Fibroblast of skin of back (primary cell): ENCODE measurements at places on chromosomes 2 and 18.

- no peak for DNase-seq
Measured at GRCh38 chr2:240646176-240646899, 21.1 kb downstream of the GPR35 start.

GRCh38 chr2:43397411-43397810 lies 171.0 kb upstream of the ZFP36L2 start:
- DNase-seq: no peak

GRCh38 chr2:66872081-66872985 lies 437.4 kb downstream of the MEIS1 start:
- peak; percentile 76 for DNase-seq

DNA sequence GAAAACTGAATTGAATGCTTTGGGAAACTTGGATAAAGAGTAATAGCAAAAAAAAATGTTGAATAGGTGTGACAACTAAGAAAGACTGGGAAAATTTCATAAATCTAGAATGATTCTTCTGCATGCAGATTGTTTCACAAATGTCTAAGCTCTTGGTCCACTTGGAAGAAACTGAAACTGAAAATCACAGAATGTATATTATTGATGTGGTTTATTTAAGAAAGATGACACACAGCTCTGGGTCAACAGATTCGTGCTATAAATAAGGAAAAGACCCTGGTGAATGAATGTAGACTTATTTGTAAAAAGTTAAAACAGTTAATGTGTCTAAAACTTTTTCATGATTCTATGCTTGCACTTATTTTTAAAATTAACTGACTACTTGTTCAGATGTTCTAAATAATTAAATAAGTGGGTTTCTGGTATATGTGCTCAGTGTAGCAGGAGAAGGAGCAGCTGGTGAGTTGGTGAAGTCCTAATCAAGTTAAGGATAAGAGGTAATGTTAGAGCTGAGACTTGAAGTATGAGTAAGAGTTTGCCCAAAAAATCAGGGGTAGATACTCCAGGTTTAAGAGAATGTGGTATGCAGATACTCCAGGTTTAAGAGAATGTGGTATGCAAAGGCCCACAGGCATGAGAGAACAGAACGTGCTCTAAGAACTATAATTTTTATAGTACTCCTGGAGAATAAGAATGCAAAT lies 24.5 kb downstream of the UGP2 start:
- DNase-seq: no peak

DNA sequence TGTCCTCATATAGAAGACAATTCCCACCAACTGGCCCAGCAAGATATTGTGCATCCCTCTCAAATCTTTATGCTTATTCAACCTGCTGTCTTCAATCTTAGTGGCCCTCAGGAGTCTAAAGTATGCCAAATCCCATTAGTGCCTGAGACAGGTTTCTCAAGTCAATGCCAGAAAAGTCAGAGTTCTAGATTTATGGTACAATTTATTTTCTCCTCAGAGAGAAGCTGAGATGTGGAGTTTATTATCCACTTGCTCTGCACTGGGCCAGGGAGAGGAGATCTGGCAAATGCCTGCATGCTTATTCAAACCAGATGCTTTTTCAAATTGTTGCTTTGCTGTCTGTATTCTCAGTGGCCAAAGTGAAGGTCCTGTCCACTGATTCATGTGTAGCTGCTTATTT lies 825.2 kb downstream of the METTL4 start:
- DNase-seq: no peak

DNA sequence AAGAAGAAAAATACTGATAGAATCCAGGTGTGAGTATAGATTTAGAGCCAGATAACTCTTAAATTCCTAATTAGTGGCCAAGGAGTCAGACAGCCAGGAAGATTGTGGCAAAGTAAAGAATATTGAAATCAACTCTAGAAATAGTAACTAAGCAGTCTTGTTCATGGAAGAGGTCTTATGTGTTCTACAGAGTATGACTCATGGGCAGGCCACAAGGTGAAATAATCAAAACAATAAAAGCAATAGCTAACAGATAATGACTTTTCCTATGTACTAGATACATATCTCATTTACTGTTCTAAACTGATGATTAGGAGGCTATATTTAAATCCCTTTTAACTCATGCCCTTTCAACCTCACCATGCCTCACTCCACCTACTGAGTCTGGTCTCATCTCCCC lies 227.4 kb upstream of the COL3A1 start:
- DNase-seq: no peak

DNA sequence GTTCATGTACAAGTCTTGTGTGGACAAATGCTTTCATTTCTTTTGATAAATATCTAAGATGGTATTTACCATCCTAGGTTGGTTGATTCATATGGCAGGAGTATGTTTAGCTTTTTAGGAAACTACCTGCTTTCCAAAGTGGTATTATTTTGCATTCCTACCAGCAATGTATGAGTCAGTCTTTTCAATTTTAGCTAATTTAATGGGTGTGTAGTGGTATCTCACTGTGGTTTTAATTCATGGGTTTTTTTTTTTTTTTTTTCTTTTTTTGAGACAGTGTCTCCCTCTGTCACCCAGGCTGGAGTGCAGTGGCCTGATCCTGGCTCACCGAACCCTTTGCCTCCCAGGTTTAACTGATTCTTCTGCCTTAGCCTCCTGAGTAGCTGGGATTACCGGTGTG lies 4.2 kb downstream of the ZNF512 start:
- DNase-seq: no peak

DNA sequence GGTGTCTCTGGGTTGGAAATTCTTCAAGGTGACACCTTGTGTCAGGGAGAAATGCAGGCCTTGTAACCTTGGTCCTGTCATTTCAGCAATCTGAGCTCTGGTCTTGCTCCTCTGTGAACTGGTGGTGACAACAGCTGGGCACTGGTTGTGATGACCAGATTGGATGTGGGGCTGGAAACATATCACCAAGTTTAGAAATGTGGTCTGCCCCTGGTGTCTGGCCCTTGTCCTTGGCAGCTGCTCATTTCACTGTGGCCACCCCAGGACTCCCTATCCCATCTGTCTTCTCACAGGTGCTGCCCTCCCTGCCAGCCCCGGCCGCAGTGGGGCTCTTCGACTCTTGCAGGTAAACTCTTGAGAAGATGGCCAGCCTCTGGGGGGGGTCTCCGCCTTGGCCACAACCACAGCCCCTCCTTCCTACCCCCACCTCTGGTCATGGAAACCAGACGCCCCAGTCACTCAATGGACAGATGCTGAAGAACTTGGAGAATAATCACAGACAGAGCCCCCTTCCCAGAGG lies 20.7 kb downstream of the SIX3 start:
- no peak for DNase-seq

DNA sequence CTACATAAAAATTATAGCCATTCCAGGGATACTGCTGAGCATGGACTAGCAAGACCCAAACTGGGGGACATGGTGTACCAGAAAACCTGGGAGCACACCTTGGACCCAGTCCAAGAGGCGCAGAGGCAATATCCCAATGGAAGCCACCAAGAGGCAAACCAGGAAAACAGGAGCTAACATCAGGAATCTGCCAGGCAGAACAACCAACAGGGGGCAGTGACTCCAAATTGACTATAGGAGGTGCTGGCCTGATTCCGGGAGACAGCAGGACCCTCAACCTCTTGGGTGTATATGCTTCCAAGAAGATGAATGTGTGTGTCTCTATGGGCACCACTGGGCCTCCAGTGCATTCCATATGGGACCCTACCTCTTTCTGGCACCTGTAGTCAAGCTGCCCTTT lies 172.7 kb upstream of the ARL4C start:
- no peak for DNase-seq
